CD4-positive, alpha-beta T cell treated with Interleukin-10 for 1 hour (primary cell): ENCODE measurements at places on chromosomes 16 and 17.
A peak's percentile ranks its signal among the peaks of the same experiment; 100 is the strongest.

DNA sequence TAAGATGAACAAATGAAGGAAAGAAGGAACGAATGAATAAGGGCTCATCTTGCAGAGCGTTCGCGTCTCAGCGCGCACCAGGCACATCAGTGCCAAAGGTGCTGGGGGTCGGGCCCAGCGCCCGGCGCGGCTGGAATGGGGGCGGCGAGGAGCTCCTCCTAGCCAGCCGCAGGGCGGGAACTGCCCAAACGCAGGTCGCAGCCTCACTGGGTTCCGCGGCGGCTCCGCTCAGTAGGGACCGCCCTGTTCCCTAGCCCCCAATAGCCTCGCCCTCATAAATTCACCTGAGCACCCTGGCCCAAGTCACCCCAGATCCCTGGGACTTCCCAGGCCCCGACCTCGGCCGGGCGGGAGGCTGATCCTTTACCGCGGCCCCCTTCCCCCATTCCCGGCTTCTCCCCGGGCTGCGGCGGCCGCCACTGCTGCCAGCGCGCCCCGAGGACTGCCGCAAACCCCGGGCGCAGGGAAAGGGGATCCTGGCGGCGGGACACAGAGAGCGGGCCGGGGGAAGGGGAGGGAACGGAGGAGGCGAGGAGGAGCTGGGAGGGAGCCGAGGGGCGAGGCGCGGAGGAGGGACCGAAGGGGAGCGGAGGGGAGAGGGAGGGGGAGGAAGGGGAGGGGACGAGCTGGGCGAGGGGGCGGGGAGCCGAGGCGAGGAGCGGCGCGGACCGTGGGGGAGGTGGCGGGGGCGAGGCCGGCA is 377 bp upstream of the CRHR1 start:
- no peak for DNase-seq

DNA sequence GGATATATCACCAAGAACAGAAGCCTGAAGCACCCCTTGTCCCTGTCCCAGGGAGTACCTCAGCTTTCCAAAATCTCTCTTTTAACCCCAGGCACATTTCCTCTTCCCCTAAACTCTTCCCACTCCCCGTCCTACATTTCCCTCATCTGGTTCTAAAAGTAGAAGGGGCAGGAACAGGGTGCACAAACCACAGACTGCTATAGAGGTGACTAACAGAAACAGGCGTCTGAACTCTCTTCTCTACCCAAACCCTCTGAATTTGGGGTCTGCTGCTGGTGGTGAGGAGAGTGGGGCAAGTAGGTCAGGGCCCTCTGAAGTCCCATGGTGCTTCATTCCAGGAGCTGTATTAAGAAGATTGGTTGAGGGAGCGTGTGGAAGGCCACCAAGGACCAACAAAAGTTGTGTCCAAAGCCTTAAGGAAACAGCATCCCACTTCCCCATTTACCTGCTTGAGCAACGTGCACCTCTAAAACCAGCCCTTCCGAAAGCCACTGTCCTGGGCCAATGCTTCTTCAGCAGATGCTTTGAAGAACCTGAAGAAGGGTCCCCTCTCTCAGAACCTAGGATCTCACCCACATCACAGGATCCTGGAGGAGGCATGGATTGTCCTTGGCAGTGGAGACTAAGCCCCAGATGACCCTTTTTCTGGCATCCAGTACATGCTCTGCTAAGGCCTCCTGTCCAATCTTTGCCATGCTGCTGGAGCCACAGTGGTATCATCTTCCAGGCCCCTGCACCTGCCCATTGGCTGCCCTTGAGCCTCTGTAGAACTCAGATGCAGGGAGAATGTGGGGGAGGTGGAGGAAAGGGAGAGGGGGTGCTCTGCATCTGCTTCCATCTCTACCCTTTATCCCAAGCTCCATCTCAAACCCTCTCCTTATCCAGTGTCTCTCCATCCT is 5.7 kb upstream of the NR1D1 start:
- no peak for DNase-seq

DNA sequence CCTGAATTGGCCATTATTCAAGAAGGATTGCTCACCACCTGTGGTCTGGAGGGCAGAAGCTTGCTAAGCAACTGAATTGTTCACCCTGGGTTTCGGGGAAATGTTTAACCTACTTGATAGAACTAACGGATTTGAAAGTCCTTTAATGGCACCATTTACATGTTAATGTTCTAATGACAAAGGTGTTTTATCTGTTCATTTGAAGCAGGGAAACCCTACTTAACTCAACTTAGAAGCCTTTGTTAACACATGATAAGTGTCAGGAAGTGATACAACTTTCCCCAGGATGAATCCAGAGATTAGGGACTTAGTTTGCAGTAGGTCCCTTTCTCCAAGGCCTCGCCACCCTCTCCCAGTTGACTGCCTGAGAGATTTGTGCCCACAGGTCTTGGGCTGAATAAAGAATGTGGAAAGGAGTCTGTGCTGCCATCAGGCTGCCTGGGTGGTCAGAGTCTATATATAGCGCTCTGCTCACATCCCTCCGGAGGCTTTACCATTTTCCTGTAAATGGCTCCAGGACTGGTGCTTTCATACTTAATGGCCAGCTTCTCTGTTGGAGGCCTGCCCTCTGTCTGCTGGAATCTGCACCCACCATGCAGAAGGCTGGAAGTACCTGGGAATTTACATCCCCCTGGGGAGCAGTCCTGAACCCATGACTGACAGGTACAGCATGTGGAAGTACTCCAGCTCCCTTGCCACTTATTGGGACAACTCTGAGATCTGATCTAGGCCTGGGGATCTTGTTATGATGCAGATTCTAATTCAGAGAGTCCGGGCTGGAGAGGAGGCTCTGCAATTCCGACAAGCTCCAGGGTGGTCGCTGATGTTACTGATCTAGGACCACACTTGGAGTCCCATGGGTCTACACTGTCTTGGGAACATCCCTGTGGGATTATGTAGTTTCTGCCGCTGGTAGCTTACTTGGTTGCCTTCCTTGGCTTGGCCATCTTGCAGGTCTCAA is 99.9 kb downstream of the ASIC2 start:
- DNase-seq = no peak

GRCh38 chr17:72476575-72476986 is 355.8 kb downstream of the SOX9 start:
- no peak for DNase-seq

DNA sequence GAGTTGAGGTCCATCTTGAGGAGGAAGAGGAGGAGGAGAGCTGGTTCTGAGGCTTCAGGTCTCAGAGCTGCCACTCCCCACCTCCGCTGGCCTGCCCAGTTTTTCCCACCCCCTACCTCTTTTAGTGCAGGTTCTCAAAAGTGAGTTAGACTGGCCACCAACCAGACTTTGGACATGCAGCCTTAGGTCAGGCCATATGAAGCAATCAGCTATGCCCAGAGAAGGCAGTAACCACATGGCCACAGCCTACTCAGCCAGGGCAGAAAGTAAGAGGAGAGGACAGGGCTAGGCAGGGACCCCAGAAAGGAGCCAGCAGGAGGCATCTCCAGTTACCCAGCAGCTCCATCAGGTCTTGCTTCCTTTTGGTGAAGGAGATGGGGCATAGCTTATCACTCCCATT is 9.0 kb downstream of the MYO15A start:
- DNase-seq = no peak

- no peak for DNase-seq
Measured at GRCh38 chr17:37084372-37084771, 135.6 kb downstream of the AATF start.

DNA sequence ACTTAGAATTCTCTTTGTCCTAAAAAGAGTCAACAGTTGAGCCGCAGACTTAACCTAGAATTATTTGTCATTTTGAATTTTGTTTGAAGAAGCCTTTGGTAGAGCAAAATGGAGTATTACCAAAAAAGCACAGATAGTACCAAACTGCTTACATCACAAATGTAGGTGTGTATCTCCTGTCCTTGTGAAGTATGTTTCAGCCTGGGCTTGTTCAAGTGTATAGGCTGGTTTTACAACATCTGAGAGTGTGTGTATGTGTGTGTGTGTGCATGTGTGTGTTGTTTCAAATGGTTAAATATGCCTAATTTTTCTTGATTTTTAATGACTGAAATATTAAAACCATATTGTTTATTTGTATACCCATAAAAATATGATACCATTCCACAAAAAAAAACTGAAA is 188.7 kb upstream of the AXIN2 start:
- no peak for DNase-seq

DNA sequence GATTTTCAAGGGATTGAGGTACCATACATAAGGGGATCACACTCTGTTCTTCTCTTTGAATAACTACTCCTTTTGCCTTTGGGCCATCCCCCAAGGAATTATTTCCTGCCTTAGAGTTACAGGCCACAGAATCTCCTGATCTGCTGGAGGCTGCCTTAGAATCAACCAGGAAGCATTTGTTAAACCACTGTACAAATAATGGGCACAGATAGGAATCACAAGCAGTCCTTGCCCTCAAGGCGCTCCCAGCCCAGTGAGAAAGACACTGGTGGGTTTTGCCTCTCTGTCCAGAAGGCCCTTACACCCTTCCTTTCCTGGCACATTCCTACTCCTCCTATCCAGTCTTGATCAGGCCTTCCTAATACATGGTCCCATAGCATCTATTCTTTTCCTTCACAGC is 45.9 kb downstream of the MRTFB start:
- no peak for DNase-seq

GRCh38 chr17:56471696-56472095 is 121.8 kb upstream of the NOG start:
- DNase-seq = no peak

DNA sequence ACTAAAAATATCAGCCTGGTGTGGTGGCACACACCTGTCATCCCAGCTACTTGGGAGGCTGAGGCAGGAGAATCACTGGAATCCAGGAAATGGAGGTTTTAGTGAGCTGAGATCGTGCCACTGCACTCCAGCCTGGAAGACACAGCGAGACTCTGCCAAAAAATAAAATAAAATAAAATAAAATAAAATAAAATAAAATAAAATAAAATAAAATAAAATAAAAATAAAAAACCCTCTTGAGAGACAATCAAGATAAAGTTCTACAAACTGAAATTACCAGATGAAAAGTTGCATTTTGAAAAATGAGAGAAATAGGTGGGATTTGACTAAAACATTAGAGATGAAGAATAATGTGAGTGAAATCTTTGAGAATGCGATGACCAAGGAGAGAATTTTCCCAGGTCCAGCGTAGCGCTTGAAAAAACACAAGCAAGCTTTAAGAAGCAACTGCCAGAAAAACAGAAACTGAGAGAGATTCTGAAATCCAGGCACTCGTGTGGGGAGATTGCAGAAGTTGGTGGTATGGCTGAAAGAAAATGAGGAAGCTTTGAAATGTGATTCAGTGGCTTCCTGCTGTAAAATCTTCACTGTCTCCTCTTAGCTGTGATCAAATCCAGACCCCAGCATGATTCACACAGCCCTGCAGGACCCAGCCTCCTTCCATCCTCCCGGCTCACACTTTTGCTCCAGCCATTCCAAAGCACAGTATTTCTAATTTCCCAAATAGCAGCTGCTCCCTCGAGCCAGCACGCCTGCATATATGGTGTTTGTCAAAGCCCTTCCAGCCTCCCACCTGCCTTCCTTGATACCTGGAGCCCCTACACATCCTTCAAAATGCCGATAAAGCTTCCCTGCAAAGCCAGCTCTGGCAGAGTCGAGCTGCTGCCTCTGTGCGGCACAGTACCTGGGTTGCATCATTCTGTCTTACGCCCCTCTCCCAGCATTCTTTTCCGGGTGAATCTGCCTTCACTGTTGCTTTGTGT is 8.2 kb upstream of the CD300E start:
- no peak for DNase-seq

- no peak for DNase-seq
Measured at GRCh38 chr17:39627712-39628516, 1.2 kb downstream of the PPP1R1B start.

GRCh38 chr16:67260426-67261063 is 11.8 kb downstream of the SLC9A5 start:
- peak; percentile 28 for DNase-seq

- peak; percentile 83 for DNase-seq
Measured at GRCh38 chr16:56191156-56191815, at the start of gene GNAO1. GNAO1 (plus strand) TSS chr16:56191489; CDS start chr16:56192236, 747 bp downstream.

- DNase-seq = no peak
Measured at GRCh38 chr17:29652976-29653375, 30.3 kb upstream of the CORO6 start.

DNA sequence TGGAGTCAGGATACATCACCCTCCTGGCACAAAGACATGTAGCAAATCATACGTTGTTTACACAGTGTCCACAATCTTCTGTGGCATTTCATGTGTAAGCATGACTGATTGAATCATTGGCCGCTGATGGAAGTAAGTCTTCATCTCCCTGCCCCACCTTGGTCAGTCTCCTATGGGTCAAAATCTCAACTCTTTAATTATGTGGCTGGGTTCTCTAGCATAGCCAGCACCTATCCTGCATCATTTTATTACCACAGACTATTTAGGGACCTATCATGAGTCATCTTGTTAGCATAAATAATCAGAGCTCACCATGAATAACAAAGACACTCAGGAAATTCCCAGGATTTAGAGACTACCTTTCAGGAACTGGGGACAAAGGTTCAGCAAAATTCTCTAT is 15.9 kb downstream of the TANC2 start:
- DNase-seq = no peak

DNA sequence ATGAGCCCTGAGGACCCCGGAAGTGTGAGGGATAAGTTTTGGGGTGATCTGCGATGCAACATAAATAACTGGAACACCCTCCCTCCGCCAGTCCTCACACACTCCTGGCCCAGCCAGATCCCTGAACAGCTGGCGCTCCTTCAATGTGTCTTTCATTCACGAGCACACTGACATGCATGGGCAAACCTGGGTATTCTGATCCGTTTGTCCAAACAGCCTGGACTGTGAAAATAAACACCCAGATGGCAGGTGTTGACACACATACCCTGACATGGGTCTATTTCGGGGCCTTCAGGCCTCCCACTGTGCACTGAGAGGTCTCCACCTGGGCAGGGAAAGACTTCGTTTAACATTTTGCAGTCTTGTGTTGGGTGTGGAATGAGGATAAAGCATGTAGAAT is 3.0 kb upstream of the CPNE2 start:
- DNase-seq = no peak
